ENCODE measurements at places on chromosomes 16 and 17.

DNA sequence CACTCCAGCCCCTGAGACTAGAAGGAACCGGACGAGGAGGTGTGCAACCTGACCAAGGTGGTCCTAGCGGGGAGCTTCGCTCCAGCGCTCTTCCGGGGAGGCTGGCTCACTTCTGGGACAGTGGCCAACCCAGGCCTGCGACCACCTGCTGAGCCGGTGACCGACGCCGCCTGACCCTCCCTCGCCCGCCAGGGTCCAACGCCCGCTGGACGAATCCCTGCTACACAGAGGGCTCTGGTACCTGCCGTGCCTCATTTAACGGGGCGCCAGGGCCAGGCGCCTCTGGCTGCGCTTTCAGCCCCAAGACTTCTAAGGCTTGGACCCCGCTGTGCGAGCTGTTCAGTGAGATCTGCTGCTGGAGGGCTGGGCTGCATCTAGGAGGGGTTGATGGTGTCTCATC lies 99.5 kb upstream of the KCNJ18 start:
- DNase-seq = no peak

DNA sequence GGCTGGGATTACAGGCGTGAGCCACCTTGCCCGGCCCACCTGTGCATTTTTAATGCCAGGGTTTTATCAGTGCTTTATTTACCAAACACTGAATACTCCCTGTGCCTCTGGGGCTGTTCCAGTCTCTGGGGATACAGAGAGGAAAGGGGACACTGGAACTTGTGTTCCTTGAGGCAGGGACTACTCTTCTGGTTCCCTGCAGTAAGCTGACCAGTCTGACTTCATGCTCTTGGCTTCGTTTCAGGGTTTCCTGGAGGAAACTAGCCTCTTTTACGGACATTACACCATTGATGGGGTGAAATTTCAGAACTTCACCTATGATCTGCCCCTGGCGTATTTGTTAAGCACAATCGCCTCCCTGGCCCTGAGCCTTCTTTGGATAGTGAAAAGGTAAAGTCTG lies 37.4 kb upstream of the COQ7 start:
- DNase-seq = no peak

DNA sequence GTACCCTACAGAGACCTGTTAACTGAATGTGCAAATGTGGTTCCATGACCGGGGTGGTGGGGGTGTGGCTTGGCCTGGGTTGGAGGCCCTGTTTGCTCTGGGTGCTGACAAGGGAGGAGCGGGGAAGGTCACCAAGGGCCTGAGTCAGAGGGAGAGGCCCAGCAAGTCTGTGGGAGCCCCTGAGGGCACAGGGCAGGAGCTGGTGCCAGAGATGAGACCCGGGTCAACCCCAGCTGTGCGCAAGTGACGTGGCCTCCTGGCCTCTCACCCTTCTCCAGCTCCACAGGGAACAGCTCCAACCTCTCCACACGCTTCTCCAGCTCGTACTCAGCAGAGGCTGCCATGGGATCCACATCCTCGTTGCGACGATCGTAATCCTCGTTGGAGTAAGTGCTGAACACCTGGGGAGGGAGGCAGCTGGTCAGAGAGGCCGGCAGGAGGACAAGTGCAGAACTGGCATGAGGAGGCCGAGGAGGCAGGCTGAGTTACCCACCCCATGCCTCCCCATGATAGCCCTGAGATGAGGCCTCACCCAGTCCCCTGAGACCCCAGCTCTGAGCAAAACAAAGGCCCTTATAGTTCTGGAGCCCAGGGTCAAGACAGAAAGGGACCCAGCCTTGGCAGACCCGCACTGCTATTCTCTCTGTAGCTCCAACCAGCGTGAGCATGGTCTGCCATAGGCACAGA lies 5.5 kb downstream of the PPP1R9B start:
- DNase-seq = no peak

- DNase-seq = no peak
Measured at GRCh38 chr16:4837733-4838501, 9.2 kb downstream of the GLYR1 start.

GRCh38 chr16:14354561-14355351 lies 275.3 kb downstream of the PARN start:
- no peak for DNase-seq

- DNase-seq = no peak
Measured at GRCh38 chr17:58268774-58269556, 11.8 kb downstream of the MPO start.

DNA sequence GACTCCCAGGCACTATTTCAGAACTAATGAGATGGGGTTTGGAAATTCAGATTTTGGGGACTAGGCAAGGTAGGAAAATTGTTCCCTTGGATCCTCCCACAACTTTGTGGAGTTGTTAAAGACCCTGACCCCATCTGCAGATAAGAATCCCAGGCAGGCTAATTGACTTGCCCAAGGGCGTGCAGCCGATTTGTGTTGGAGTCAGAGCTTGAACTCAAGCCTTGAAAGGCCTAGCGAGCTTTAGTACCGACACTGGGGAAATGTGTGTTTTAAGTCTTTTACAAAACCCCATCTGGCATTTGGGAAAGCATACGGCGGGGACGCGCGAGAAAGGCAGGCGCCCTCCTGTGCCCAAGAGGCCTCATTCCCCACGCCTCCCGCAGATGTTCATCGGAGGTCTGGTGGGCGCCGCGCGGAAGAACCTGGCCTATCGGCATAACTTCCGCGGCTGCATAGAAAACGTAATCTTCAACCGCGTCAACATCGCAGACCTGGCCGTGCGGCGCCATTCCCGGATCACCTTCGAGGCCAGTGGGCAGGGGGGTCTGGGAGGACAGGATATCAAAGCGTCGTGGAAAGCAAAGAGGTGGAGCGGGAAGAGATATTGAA lies 4.3 kb downstream of the CNTNAP1 start:
- DNase-seq = no peak

DNA sequence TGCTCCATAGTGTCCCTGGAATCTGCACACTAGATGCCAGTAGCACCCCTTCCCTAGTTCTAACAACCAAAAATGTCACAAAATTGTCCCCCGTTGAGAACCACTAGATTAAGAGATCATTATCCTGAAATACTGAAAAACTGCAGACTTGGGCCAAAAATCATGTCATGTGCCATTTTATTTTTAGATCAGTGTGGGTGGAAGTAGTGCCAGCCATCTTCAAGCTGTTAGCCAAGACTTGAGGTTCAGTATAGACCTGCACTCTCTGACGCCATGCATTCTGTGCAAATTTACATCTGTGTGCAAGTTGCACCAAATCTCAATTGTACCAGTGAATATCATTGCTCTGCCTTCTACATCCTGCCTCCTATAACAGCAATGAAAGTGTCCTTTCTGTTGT lies 31.5 kb upstream of the NOL11 start:
- no peak for DNase-seq

GRCh38 chr17:6831661-6832263 lies at the start of gene TEKT1:
TSS of gene TEKT1 (minus strand) at chr17:6831729. CDS start at chr17:6830376, 1,353 bp downstream.
- peak; percentile 20 for DNase-seq

GRCh38 chr16:20323591-20324117 lies 3.7 kb downstream of the GP2 start:
- no peak for DNase-seq

DNA sequence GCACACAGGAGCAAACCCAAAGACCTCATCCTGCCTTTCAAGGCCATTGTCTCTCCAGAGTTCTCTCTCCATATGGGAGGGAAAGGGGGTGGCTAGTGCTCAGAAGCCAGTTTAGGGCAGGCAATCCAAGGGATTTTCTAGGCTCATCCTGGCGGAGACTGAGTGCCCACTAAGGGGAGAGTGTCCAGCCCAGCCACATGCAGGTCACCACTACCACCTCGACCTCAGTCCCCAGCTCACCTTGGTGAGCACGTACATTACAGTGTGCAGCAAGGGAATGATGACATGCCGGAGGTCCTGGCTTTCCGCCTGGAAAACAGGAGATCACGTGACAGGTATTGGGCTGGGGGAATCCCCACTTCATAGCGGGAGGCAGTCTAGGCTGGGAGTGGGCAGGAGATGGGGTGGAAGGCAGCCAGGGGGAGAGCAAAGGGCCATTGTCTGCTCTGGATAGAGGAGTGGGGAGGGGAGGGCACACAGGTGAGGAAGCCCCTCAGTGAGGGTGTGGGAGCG lies 29.9 kb downstream of the PIK3R6 start:
- no peak for DNase-seq

DNA sequence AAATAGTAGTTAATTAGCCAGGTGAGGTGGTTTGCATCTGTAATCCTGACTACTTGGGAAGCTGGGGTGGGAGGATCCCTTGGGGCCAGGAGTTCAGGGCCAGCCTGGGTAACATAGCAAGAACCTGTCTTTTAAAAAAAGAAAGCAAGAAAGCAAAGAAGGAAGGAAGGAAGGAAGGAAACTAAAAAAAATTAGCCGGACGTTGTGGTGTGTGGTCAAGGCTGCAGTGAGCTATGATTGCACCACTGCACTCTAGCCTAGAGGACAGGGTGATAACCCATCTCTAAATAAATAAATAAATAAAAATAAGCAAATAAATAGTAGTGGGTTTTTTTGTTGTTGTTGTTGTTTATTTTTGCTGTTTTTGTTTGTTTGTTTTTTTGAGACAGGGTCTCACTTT lies 39.3 kb upstream of the MAP2K6 start:
- no peak for DNase-seq

Measured in activated CD8-positive, alpha-beta memory T cell treated with anti-CD3 and anti-CD28 coated beads for 4 hours (primary cell).